ENCODE measurements at places on chromosomes 16 and 17.

- no peak for DNase-seq
Observed at GRCh38 chr17:31513731-31514427, 122.4 kb downstream of the RAB11FIP4 start.

DNA sequence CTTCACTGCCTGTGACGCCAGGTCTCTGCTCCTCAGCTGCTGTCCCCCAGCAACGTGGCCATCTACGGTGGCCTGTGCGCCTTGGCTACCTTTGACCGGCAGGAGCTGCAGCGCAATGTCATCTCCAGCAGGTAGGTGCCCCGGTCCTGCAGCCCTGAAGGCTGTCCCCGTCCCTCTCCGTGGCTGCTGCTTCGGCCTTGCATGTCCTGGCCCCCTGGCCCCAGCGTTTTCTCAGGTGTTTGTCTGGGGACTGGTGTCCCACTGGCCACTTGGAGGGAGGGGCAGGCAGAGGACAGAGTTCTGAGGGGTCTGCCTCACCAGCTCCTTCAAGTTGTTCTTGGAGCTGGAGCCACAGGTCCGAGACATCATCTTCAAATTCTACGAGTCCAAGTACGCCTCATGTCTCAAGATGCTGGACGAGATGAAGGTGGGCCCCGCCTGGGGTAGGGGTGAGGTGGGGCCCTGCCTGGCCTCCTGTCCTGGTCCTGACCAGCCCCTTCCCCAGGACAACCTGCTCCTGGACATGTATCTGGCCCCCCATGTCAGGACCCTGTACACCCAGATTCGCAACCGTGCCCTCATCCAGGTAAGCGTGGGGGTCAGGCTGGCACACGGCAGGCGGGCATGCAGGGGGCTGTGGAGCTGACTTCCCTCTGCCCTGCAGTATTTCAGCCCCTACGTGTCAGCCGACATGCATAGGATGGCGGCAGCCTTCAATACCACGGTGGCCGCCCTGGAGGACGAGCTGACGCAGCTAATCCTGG is 4.4 kb downstream of the GPS1 start:
- DNase-seq: no peak

DNA sequence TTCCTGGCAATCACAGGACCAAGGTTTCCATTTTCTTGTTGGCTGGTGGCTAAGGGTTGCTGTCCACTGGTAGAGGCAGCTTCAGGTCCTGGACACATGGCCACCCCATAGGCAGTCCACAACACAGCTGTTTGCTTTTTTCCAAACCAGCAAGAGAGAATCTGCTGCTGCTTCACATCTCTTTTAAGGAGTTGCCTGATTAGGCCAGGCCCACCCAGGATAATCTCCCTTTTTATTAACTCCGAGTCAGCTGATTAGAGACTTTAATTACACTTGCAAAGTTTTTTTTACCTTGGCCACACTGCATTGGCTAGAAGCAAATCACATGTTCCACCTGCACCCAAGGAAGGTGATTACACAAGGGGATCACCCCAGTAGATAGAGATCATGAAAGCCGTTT is 106.6 kb upstream of the IRX6 start:
- no peak for DNase-seq

- no peak for DNase-seq
Observed at GRCh38 chr17:73759734-73760438, 115.6 kb upstream of the SDK2 start.

- no peak for DNase-seq
Observed at GRCh38 chr16:5971106-5971505, 873.5 kb upstream of the EEF2KMT start.
